ENCODE measurements at places on chromosomes 4 and X.

DNA sequence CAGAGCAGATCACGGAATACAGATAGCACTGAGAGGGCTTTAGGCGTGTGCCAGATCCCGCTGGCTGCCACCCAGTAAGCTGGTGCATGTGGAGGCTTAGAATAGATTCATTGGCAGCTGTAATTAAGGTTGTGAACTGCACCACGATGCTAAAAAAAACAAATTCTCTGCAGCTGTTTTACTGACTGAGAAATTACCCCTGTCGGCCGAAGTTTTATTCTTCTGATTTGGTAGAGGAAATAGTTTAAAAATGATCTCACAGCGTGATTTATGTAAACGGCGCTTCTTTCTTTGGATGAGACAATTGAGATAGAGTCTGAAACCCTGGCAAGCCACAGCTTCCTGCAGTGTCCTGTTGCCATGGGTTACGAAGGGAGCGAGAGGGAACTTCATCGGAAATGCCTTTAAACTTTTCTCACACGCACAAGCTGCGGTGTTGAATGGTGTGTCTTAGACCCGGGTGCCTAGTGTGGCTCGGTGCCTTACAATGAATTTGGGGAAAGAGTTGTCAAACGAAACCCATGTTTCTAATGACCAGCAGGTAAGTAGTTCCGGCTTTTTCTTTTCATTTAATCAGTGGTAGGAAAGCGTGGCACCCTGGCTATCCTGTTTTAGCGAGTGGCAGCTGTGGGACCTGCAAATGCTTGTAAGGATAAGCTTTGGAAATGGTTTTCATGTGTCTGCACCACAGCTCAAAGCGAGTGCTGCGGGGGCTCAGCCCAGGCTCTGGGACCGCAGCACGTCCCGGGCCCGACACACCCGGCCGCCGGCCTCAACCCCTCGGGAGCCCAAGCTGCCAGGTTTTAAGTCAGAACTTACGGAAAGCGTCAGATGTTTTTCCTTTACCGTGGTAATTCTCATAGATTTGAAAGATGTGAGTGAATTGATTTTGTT, 71.7 kb upstream of the HGFAC start:
- DNase-seq: peak; percentile 38

- no peak for DNase-seq
These were observed 56.6 kb upstream of the TNIP3 start for GRCh38 chr4:121220698-121221097.

DNA sequence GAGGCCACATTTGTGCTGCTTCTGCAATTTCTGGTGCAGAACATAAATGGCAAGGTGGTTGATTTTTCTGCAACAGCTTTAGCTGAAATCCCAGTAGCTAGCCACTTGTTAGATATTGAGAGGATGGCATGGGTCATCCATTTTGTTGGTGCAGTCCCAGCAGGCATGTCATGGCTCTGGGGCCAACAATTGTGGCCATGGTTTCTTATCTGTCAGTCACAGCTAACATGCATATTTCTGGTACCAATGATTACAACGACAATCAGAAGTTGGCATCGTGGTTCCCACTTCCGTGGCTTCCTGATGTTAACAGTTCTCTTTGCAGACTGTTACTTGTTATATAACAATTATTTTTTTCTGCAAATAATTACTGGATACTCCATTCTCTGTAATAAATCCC, 42.8 kb upstream of the PRKG2 start:
- DNase-seq: no peak

DNA sequence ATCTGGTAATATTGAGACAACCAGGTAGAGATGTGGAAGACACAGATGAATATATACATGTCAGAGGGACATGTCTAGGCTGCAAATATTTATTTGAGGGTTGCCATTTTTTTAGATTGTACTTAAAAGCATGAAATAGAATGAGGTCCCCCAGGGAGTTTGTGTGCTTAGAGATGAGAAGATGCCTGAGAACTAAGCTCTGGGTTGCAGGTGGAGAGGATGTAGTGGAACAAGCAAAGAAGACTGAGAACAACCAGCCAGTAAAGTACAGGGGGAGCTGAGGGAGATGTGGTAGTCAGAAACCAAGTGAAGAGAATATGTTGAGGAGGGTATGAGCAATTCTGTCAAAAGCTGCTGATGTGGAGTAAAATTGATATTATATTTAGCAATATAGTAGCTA, 95.6 kb upstream of the UNC5C start:
- no peak for DNase-seq

- DNase-seq: no peak
These were observed 25.4 kb upstream of the PPP1R2C start for GRCh38 chrX:42803320-42803719.

- no peak for DNase-seq
These were observed 105.5 kb downstream of the TMEM164 start for GRCh38 chrX:110108381-110108821.

Measured in CD4-positive, alpha-beta T cell treated with Interleukin-15 for 4 hours (primary cell).